NCI-H774 (cell line): ENCODE measurements at places on chromosomes 4 and X.

GRCh38 chrX:120755066-120755846, 120.4 kb downstream of the CT47B1 start:
- DNase-seq = peak; percentile 21

DNA sequence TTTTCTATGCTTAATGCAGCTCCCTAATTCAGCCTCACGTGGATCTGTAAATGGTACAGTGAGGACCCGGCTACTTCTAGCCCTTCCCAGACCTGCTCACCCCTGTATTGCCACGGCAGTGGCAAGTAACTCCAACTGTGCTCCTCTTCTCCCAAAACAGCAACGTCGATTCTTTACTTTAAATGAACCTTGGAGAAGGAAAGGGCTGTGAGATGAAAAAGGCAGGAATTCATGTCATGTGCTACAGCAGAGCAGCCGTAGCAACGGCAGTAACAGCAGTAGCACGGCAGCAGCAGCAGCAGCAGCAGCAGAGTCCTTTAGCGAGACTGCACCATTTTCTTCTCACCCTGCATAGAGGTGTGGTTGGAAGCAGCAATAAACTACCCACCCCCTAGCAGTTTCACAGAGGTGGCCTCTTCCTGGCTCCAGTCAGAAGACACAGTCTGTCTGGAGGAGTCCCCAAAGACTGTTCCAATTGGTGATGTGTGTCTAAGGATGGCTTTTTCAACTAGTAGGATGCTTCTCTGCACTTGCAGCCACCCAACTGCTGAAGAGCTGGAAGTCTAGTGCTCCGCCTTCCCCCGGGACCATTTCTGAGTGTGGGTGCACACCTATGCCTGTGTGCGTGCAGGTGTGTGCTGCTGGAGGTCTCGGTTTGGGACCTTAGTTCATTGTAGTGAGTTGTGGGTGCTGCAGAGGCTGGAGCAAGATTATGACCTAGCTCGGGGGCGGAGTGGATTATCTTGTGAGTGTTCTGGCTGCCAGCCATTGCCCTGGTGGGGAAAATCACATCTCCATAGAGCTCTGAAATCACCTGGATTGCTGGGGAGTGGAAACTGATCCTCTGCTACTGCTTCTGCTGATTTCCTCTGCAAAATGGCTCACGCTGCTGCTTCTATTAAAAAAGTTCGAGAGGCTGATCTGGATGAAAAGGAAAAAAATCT, 67.2 kb downstream of the ANK2 start:
- no peak for DNase-seq

- DNase-seq = no peak
Measured at GRCh38 chr4:105092356-105092755, 54.3 kb upstream of the TET2 start.

- no peak for DNase-seq
Measured at GRCh38 chr4:34198966-34199365, 2045.3 kb downstream of the ARAP2 start.
